ENCODE measurements at places on chromosomes 4 and X.
A peak's percentile ranks its signal among the peaks of the same experiment; 100 is the strongest.

- DNase-seq: no peak
Measured at GRCh38 chr4:124937993-124938392, 225.5 kb upstream of the ANKRD50 start.

DNA sequence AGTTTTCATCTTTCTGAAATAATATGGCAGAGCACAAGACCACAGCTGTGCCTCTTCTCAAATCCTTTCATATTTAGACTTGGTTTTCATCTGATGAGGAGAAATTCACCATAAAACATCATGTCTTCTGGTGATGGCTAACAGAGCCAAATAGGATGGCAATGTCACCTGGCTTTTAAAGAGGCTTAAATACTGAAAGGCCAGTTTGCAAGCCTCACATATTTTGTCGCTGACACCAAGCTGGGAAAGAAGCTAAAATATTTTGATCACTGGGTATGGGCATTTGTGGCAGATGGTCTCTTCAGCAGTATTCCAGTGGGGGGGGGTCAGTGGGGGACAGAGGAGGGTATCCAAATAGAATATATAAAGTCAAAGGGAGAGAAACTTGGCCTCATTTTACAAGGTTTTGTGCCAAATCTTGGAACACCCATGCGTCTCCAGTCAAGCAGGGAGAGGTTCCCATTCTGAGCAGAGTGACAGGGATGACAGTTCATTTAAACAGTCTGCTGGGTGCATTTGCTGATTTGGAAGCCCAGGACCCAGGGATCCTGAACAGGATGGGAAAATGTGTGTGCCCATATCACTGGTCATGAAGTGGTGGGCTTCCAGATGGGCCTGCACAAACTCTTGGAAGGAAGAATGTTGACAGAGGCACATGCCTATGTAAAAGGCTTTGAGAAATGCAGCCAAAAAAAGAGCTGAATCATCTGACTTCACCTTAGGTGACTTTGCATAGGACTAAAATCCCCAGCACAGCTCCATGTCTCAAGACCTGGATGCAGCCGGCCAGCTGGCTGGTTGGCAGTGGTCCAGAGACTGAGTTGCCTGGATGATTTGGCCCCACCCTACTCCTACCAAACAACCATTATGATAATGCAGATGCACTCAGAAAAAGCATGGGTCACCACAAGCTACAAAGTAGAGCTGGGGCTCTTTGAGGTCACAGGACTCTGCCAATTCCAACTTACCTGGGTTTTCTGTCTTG lies 484.4 kb upstream of the NR3C2 start:
- DNase-seq: no peak

DNA sequence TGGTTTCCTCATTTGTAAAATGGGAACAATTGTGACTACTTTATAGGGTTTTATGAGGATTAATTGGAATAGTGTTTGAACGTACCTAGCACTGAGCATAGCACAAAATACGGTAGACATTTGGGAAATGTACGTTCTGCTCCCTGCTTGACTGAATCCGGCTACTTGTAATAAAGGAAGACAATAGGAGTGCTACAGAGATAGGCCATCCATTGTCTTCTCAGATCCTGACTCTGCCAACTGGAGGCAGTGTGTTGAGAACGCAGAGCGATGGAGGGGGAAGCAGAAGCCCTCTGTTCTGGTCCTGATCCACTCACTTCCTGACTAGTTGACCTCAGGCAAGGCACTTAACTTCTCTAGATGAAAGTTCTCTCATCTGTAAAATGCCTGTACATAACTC lies 26.4 kb downstream of the ENPP6 start:
- no peak for DNase-seq

DNA sequence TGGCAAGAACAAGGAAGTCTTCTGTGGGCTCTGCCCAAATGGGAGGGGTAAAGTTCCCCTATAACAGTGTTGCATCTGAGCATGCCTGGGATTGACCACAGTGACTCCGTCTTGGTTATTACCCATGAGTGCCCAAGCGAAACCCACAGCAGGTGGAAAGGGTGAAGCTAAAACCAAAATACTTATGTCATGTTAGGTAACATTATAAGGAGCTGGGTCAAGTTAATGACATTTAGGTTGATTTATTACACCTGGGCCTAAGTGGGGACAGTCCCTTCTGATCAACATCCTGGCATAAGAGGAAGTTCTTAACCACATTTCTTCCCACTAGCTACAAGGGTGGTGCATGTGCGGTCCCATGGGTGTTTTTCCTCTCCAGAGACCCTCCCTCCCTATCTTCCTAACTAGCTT lies 1.3 kb upstream of the ZNF732 start:
- no peak for DNase-seq

- DNase-seq: no peak
Measured at GRCh38 chrX:118392716-118393115, 46.8 kb downstream of the WDR44 start.

- no peak for DNase-seq
Measured at GRCh38 chr4:58435871-58436270, 1325.7 kb upstream of the IGFBP7 start.

DNA sequence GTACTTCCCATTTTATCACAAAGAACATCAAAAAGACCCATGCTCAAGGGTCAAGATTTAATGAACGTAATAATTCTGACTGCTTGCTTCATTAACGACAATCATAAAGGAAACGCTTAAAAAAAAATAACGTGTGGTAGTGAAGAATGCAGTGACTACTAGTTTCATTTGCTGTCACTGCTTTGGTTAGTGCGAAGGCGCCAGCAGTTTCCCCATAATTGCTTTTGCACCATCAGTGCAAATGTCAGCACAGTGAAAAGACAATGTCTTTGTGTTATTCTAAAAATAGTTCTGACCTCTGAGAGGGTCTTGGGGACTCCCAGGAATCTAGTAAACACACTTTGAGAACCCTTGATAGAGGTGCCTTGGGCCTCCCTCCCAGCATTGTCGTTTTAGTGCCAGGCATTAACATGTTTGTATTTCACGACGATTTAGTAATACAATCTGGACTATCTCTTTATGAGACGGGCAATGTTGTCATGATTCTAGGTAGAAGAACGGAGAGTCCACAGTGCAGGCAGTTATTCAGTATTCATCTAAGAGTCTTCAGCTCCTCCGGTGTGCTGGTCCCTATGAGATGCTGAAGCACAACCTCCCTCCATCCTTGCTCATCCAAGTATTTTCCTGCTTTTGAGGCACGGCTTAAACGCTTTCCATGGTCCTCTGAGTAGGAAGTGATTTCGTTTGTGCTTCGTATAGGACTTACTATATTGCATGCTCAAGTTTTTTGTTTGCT lies 71.0 kb downstream of the AFF1 start:
- DNase-seq: peak; percentile 28

- no peak for DNase-seq
Measured at GRCh38 chr4:110164856-110165255, 33.6 kb downstream of the ELOVL6 start.

- no peak for DNase-seq
Measured at GRCh38 chr4:158527516-158527915, 5.8 kb downstream of the RXFP1 start.

DNA sequence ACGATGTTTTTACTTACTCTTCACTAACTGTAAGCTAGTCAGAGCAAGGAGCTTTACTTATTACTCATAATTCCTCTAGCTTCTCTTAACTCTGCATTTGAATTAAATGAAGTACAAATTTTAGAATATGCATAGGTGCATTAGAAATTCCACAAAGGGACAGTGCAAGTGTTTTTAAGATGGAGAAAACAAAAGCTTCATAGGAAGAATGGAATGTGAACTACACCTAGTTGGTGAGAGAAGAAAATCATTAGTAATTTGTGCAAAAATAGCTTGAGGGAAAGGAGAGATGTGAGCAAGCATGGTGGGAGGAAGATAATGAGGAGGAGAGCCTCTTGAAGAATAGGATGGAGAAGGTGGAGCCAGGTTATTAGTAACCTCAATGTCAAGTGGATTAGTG lies 77.5 kb upstream of the SMARCA5 start:
- DNase-seq: no peak

GRCh38 chr4:118869808-118870342 lies 18.8 kb upstream of the SYNPO2 start:
- no peak for DNase-seq

DNA sequence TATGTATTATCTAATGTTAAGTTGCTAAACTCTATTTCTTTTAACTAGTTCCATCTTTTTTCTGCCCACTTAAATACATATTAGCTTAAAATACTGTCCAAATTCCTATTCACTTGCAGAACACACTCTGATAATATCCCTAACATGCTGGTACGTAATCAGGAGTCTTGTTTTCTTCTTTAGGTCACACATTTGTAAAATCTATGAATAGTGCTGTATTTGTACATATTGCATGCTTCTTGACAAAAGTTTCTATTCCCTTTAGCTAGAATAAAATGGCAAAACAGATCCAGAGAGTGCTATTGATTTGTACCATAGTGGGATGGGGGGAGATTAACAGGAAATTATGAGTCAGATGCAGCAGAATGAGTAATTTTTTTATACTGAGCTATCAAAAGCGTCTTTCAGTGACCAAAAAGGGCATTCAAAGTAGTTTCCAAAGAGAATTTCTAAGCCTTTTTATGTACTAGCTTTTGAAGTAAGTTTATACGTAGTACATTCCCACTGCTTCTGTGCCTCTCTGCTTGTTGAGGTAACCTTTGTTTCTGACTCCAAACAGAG lies 126.5 kb downstream of the PTPN13 start:
- no peak for DNase-seq

GRCh38 chr4:18878561-18878960 lies 857.0 kb upstream of the LCORL start:
- DNase-seq: no peak

GRCh38 chr4:39637586-39638353 lies 895 bp downstream of the SMIM14 start:
- peak; percentile 8 for DNase-seq

- no peak for DNase-seq
Measured at GRCh38 chr4:164251257-164251656, 502.7 kb upstream of the SMIM31 start.

GRCh38 chr4:189117426-189117825 lies 823.2 kb upstream of the FRG1 start:
- DNase-seq: no peak

GRCh38 chrX:5646818-5647217 lies 581.8 kb downstream of the NLGN4X start:
- no peak for DNase-seq

GRCh38 chrX:129649268-129650182 lies 5.2 kb downstream of the APLN start:
- no peak for DNase-seq

GRCh38 chr4:84683064-84683850 lies 100.3 kb downstream of the CDS1 start:
- no peak for DNase-seq

GRCh38 chr4:612052-612748 lies 13.2 kb upstream of the PDE6B start:
- DNase-seq: no peak

DNA sequence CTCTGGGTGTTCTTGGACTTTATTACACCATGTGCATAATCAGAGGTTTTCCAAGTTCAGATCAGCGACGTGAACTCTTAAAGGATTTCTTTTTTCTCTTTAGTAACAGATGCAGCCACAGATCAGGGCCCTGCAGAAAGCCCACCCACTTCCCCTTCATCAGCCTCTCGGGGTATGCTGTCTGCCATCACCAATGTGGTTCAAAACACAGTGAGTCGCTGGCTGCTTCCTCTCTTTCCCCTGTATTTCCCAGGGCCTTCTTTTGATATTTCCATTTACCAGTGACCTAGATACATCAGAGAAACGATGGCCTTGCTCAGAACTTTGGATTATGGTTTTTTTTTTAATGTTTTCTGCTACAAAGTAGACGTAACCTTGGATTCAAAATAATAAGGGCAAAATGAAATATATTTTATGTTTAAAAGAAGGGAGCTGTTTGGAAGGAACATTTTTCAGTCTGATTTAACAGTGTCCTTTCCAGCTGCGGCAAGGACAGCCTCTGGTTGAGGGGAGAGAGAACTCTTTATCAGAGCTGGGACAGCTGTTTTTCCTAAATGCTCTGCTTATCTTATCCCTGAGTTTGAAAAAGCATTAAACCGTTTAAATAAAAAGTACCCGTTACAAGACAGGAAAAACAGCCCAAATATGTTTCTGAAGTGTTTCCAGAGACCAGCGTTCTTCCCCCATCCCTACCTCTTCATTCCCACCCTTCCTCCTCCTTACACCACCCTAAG lies 38.2 kb downstream of the FAM114A1 start:
- no peak for DNase-seq

GRCh38 chr4:128512161-128512560 lies 224.5 kb upstream of the PGRMC2 start:
- DNase-seq: no peak

- DNase-seq: peak; percentile 69
Measured at GRCh38 chr4:1899149-1900086, 28.2 kb downstream of the NSD2 start.

GRCh38 chr4:30989508-30989907 lies 269.3 kb downstream of the PCDH7 start:
- no peak for DNase-seq

- peak; percentile 39 for DNase-seq
Measured at GRCh38 chr4:26372525-26373172, 51.8 kb downstream of the RBPJ start.

GRCh38 chrX:10755439-10756334 lies 135.3 kb upstream of the MID1 start:
- no peak for DNase-seq

GRCh38 chr4:187128222-187128621 lies 404.6 kb upstream of the FAT1 start:
- DNase-seq: no peak

DNA sequence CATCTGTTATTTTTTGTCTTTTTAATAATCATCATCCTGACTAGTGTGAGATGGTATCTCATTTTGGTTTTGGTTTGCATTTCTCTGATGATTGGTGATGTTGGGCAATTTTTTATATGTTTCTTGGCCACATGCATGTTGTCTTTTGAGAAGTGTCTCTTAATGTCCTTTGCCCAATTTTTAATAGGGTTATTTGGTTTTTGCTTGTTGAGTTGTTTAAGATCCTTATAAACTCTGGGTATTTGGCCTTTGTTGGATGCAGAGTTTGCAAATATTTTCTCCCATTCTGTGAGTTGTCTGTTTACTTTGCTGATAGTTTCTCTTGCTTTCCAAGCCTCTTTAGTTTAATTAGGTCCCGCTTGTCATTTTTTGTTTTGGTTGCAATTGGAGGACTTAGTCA lies 152.1 kb upstream of the MED14 start:
- DNase-seq: no peak

DNA sequence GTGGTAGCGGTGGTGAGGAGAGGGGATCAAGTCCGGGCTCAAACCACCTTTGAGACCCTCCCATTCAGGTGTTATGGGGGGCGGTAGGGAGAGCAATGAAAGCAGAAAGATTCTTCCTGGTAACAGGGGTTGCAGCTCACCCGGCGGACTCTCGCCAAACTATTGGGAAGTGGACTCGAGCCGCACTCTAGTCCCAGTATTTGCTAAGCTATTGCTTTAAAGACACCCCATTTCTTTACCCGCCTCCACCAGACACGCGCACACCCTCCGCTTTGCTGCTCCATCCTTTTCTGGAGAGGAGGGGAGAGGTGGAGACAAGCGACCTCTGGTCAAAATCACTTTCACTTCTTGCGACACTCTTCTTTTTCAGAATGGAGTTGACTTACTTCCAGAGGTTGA lies 625 bp upstream of the GABRA4 start:
- no peak for DNase-seq

DNA sequence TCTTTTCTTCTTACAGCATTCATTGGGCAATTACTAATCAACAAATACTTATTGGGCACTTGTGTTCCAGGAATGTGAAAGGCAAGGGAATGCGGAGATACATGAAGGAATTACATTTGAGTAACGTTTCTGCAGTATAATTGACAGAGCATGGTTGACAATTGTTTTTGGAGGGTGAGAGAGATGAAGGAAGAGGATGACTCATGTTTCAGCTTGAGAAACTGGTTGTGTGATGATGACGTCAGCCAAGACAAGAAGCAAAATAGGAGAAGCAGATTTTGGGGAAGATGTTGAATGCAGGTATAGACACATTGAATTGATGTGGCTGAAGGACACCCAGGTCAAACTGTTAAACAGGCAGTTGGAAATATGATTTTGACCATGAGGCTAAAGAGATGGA lies 8.0 kb upstream of the CPEB2 start:
- no peak for DNase-seq

All from activated T-helper 1 cell treated with anti-CD3 and anti-CD28 coated beads, Interleukin-12 subunit alpha, Interleukin-12 subunit beta, Interleukin-2, Interleukin-4 antibody, amounts not matched to agents 30 ng/mL and 10 ng/mL and 1 ng/mL, durations not matched to agents 14 hours and 24 hours and 36 hours (primary cell).